ENCODE measurements at places on chromosomes 12 and 14.

- DNase-seq, result no peak
Observed at GRCh38 chr12:122124370-122124769, 45.8 kb downstream of the MLXIP start.

DNA sequence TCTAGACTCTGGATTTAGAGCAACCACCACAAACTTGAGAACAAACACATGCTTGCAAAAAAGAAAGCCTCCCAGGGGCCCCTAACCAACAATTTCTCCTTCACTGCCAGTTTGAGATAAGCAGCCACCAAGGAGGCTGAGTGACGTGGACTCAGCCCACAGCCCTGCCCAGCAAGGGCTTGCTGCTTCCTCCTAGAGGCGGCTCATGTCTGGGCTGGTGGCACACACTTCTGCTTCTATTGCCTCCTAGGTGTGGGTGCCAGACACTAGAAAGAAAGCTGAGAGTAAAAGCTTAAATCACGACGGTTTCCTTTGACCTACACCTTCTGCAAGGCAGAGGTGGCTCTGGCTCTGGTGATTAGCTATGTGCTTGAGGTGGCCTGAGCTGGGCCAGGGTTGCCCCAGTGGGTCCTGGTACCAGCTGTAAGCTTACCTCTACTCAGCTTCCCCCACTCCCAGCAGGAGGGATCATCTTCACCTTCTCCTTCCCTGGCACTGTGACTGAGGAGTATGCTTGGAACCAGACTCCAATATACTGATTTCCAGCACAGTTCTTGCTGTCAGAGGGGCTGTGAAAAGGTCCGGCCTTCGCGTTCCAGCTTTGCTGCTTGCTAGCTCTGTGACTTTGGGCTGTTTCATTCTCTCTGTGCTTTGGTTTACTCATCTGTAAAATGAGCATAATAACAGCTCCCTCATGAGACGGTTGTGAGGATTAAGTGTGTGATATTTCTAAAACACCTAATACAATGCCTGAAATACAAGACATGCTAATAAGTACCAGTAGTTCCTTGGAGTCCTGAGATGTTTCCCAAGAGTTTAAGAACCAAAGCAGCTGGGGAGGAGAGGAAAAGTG is 89.7 kb upstream of the PARP11 start:
- no peak for DNase-seq

DNA sequence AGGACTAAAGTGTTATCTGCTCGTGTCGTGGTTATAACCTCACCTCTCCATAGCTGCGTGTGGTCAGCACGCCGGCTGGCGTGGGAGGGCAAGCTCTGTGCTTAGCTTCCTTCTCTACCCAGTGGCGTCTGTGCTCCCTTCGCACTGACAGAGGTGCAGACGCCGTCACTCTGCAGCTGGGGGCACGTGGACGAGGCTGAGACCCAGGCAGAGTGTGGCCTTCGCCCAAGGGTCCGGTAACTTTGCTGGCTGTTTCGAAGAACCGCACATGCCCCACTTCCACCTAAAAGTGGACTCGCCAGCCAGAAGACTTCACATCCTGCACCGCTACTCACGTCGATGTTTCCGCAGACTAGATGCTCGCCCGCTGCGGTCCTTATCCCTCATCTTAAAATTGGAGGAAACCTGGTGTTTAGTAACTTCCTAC is 35.9 kb upstream of the DYNC1H1 start:
- no peak for DNase-seq

DNA sequence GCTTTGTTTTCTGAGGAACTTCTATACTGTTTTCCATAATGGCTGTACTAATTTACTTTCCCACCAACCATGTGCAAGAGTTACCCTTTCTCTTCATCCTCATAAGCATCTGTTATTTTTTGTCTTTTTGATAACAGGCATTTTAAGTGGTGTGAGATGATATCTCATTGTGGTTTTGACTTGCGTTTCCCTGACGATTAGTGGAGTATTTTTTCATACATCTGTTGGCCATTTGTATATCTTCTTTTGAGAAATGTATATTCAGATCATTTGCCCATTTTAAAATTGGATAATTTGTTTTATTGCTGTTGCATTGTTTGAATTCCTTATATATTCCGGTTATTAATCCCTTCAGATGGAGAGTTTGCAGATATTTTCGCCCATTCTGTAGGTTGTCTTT is 10.2 kb upstream of the HMGA2 start:
- no peak for DNase-seq

DNA sequence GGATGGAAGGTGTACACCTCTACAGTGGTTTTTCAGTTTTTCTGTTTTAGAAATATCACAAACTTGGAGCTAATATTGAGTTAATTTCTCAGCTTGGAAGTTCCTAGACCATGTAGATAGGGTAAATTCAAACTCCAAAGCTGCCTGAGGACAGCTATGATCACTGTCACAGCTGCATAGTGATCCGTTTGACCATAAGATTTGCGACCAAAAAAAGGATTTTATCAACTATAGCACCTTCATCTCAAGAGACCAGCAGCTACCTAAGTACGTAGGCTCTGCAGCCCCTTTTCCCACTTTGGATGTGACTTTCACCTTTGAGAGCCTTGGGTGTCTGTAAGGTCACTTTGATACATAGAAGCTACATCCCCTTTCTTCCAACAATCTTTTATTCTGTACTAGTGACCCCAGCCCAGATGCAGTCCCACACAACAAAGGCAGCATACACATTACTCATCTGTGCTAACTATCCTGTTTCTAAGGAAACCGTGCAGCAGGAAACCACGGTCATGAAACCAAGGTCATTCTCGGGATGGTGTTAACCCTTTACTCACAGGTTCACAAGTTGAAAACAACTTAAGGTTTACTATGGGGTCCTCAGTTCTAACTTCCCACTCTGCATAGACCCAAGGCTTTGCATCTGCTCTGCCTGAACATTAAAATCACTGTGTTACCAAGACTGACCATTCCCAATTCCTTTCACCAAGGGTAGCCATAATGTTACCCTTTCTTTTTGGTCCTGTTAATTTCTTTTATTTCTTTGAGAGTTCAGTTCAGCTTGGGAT is 75.4 kb downstream of the IFT81 start:
- no peak for DNase-seq

DNA sequence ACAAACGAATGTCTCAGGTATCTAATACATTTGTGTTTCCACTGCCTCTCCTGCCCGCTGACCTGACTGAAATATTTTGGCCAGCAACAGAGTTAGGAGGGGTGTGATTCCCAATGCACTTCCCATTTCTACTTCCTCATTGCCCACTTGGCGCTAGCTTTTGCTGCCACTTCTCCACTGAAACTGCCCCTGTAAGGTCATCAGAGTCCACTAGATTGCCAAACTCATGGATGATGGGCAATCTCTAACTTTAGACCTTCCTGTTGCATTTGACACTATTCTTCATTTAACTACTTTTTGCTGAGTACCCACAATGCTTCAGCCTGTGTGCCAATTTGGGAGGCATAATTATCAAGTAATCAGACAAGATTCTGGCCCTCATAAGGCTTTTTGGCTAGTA is 40.8 kb downstream of the GPR65 start:
- no peak for DNase-seq

- no peak for DNase-seq
Observed at GRCh38 chr14:50928002-50928635, 16.2 kb downstream of the PYGL start.

DNA sequence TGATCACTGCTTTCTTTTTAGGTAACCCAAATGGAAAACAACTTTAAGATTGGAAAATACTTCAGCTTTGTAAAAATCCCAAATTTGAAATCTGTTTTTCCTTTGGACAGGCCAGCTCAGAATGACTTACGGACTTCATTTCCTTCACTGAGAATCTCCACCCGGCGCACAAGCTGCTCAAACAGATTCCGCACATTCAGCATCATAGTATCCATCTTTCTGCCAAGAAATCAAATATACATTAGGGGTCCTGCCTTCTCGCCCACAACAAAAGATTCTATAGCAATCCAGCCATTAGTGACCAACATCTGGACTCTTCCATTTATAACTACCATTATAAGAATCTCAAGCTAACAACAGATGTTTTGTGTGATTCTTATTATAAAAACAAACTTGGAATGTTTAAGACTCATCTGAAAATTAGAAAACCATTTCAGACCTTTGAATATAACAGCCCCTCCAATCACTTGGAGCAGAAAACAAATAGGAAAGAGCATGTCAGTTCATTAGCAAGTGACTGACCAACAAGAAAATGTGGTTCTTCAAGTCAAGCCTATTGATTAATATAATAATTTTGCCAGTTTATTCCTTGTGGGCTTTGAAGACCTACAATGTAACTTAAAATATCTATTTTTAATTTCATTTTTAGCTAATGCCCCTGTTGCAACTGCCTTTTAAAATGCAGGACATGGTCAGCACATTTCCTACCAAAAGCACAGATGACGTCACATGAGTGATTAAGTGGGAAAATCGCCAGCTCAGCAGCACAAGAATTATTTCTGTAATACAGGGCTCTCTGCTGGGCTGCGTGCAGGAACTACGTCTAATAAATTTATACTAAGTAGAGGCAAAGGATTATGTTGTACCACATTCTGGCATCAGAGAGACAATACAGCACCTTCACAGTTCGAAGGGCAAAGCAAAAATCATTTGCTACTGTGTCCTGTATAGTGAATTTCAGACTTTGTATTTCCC is 8.5 kb downstream of the RACGAP1 start:
- DNase-seq, result no peak

DNA sequence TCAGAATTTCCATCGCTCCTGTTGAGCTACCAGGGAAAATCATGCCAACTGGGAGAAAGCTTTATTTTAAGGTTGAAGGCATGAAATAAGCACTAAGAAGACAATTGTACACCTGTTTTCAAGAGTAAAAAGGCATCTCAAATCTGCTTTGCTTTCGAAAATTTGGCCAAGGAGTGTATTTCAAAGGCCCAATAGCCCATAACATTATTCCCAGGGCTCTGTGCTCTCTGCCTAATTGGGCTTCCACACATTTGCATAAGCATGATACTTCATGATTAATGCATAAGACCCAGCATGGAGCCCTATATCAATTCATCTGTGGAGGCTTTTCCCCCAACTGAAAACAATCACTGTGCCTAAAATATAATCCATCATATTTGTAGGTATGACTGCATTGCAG is 258.5 kb downstream of the NOVA1 start:
- no peak for DNase-seq

All from NCI-H446 treated with DMSO at 0.1 percent for 48 hours (cell line).